ENCODE measurements at places on chromosomes 13 and 19.

GRCh38 chr19:2164020-2164998, 576 bp downstream of the DOT1L start:
- DNase-seq = peak; percentile 39

DNA sequence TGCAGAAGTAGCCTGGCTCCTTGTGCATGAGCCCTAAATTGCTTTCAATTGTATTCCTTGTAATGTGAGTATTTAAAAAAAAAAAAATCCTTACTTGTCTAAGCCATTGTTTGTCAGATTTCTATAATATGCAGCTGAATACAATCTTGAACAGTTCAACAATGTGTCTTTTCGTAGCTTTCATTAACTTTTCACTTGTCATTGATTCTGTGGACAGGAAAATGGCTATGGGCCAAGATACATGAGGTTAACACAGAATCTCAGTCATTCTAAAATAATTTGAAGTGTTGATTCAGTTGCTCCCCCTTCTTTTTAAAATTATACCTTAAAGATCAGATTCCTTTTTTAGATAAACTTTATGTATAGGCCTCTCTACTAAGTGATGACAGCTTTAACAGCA, 395.8 kb upstream of the KLF12 start:
- DNase-seq = no peak

DNA sequence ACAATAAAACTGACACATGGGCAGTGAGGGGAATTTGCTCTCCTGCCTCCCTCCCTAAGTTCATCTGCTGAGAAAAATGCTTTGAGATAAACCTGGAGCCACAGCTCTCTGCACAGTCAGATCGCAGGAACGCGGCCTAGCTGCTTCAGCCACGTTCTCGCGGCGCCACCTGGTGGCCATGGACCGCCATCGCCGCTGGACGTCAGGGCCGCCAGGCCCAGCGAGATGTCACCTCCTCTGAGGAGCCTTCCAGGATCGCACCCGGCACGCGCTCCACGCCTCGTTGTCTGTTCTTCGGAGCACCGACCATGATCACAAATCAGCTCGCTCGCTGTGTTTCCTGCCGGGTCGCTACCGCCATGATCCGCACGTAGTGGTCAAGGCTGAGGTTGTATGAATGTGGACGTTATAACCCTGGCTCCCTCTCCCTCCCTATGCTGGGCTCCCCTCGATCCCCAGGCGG, 20.6 kb upstream of the USP29 start:
- peak; percentile 58 for DNase-seq

DNA sequence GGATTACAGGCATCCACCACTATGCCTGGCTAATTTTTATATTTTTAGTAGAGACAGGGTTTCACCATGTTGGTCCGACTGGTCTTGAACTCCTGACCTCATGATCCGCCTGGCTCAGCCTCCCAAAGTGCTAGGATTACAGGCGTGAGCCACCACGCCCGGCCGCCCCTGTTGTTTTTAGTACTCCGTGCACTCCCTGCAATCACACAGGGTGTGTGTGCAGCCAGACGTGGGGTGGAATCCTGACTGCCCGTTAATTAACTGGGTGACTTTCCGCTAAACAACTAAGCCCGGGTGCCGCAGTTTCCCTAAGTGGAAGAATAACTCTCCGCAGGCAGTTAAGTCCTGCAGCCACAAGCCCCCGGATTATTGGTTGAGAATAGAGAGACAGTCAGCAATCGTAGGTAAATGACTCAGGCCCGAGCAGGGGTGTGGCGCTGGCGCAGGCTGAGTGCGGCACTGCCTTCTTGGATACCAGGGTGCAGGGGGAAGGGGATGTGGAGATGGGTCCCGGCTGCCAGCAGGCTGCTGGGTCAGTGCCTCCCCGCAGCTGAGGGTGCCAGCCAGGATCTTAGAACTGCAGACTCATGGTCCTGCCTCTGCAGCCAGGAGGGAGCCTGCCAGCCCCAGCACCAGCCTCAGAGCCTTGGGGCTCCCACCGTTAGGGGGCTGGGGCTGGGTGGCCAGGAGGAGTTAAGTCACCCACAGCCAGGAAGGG, 6.1 kb upstream of the FXYD3 start:
- DNase-seq = no peak

GRCh38 chr19:39746836-39747529, 9.2 kb upstream of the CLC start:
- DNase-seq = no peak

- no peak for DNase-seq
Measured at GRCh38 chr13:26660185-26660584, 100.4 kb downstream of the GPR12 start.

GRCh38 chr13:65378943-65379519, 1851.1 kb downstream of the PCDH9 start:
- no peak for DNase-seq

DNA sequence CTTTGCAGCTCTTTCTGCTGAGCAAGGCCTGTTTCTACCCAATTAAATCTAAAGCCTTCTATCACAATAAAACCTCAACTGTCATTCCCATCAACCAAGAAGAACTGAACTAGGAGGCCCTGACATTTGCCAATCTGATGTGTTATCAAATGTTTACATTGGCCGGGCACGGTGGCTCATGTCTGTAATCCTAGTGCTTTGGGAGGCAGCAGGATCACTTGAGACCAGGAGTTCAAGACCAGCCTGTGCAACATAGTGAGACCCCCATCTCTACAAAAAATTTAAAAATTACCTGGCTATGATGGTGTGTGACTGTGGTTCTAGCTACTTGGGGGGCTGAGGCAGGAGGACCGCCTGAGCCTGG, 2.8 kb upstream of the FBXO17 start:
- DNase-seq = no peak

- no peak for DNase-seq
Measured at GRCh38 chr13:29884671-29885430, 34.4 kb upstream of the UBL3 start.

DNA sequence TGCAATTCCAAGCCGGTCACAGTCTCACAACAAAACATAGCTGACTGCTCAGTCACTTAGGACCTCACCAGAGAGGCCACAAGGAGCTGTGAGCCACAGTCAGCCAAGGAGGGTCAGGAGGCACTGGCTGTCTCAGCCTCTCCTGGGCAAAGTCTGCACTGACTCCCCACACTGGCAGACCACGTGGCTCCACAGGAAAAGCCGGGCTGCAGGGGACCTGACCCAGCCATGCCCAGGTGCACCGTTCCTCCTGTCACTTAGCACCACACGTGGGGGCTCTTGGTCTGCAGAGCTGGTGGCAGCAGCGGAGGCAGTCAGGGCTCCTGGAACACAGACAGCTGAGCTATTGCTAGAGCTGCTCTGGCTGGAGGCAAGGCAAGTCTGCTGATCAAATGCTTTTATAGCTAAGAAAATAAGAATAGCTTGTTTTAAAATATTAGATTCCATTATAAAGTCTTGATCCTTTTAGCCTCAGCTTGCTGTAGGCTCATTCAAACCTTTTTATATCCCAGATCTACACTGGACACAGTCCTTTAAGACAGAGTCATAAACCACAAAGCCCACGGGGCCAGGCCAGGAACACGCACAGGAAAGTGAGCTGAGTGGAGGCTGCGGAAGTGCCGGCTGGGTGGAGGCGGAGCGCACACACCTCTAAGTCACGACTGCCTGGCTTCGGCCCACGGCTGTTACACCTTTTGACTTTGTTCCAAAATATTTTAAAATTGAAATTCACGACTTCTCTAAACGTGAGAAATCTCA, 744.1 kb downstream of the UQCRFS1 start:
- peak; percentile 3 for DNase-seq

DNA sequence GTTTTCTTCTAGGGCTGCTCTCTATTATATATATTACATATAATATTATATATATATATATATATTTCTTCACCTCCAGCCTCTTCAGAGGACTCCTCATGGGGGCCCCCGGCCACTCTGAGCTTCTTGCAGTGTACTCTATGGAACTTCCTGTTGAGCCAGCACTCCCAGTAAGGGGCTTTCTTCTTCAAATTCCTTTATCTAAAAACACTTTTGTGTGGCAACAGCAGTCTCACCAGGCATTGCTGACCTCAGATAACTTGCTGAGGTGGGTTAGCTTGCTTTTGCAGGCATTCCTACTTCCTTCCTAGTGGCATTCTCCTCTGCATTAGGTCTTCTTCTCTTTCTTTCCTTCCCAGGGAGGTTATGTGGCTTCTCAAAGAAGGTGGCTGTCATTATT, 381.5 kb downstream of the MYO16 start:
- no peak for DNase-seq

DNA sequence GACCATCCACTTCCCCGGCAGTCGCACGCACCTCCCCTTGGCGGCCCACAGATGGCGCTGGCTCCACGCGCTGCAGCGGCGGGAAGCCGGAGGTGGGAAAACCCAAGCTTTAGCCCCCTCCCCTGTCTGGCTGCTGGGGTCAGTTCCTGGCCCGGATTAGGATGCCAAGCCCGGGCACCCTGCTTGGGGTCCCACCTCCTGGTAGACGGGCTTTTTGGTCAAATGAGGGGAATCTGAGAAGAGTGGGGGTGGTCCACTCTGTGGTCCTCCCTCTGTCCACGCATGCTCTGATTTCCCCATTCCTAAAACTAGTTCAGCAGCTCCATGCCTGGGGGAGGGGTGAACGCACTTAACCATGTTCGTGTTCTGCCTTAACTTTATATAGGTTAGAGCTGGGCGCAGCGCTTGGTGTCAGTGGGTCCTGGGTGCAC, 8.1 kb upstream of the ADGRE2 start:
- DNase-seq = peak; percentile 17

DNA sequence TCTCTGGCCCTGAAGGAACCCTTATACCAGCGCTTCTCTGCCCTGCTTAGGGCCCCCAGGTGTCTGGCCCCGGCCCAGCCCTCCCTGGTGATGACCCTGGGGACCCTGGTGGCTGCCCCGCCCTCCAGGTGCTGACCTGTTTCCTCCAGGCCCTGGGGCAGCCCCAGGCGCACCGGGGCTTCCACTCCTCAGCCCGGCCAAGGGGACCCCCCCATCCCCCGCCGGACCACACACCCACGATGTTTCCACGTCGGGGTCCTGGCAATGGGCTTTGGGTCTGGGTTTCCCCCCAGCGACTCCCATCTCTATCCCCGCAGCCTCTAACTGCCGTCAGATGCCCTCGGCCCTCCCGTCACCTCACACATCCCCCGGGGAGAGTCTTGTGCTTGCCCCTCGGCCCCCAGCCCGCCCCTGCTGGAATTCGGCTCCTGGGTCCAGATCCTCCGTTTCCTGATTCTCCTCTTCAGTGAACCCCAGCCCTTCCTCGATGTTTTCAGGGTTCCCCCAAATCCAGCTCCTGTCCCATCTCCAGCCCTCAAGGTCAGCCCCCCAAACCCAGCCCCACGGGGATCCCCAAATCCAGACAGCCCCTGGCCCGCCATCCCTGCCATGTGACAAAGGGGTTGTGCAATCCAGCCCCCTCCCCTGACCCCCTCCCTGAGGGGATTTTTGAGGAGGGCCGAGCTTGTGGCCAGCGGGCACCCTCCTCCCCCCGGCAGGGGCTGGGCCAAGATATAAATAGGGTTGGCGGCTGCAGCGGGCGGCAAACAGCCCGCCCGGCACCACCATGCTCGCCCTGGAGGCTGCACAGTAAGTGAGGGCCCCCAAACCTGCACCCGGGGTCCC, at the start of gene SPIB:
SPIB (plus strand) TSS at position 763 of the 846 bp plus-strand sequence; CDS start at position 788, 25 bp downstream.
- no peak for DNase-seq

GRCh38 chr19:51511353-51511752, 9.8 kb upstream of the SIGLEC12 start:
- no peak for DNase-seq

DNA sequence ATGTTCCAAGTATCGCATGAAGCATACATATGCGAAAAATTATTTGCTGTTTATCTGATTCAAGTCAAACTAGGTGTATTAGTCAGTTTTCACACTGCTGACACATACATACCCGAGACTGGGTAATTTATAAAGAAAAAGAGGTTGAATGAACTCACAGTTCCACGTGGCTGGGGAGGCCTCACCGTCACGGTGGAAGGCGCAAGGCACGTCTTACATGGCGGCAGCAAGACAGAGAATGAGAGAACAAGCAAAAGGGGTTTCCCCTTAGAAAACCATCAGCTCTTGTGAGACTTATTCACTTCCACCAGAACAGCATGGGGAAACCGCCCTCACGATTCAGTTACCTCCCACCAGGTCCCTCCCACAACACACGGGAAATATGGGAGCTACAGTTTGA, 13.0 kb upstream of the PROZ start:
- no peak for DNase-seq

GRCh38 chr13:96762876-96763275, 231.4 kb downstream of the OXGR1 start:
- no peak for DNase-seq

- no peak for DNase-seq
Measured at GRCh38 chr19:4996701-4997100, 27.8 kb downstream of the KDM4B start.

- DNase-seq = no peak
Measured at GRCh38 chr13:41811588-41812021, 149.3 kb downstream of the VWA8 start.

DNA sequence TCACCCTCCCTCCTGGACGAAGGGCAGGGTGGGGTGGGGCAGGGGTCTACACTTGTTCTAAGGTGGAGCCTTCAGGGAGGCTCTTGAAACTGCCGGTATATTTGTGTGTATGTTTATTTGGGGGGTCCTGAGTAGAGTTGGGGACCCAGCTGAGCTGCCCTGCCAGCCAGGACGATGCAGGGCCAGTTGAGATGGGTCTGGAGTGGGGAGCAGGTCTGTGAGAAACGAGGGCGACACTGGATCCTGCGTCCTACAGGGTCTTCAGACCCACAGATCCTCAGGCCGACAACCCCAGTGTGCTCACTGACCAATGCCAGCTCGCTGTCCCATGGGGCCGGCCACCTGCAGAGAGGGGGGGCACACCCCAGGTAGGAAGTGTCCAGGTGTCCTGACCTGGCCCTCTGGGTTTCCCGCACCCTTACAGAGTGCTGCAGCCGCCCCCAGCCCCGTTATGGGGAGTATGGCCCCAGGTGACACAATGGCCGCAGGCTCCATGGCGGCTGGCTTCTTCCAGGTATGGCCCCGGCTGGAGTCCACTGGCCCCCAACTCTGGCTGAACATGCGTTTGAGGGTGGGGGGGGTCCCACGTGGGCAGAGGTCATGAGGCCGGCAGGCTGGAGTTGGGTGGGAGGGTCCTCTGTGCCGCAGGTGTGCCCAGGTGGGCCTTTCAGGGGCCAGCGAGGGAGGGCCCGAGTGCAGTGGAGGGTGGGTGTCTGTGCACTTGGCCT, 7.4 kb downstream of the ISYNA1 start:
- no peak for DNase-seq

DNA sequence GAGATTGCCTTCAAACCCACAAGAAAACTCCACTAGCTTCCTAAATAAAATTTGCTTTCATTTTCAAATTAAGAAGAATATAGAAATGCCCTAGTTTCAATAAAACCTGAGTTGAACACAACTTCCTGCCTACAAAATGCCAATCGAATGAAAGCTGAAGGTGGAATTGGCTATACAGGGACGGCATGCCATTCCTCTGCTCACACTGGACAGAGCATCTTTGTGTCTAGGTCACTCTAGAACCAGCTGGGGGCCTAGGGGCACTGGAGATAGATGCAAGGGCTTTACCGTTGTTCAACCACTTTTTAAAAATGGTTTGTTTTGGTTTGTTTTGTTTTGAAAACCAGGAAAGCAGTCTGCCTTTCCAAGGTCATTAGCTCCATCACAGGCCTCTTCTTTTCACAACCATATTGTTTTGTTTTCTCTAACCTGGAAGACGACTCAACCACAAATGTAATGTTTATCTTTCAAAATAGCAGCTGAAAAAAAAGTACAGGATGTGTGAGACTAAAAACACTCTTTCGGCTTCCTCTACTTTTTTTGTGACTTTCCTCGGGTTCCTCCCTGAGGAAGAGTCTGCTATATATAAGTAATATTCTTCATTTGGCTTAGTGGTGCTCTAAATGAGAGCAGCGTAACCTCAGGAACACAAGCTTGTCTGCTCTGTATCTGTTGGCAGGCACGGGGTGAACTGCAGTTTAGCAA, 11.9 kb upstream of the ITM2B start:
- no peak for DNase-seq
